ENCODE measurements at places on chromosomes 3 and 15. TPM values are rescaled to one million over a fixed set of nuclear protein-coding genes. Genes with fewer than 3 reads are reported as not detected.
A peak's percentile ranks its signal among the peaks of the same experiment; 100 is the strongest.

GRCh38 chr3:182201456-182202168 lies 489.9 kb downstream of the SOX2 start:
- no peak overlapping the region for H3K27ac ChIP-seq
- H3K4me1 ChIP-seq = no peaks in the 10 kb centered on the region
- no peaks in the 10 kb centered on the region for H3K27me3 ChIP-seq
- no peaks in the 10 kb centered on the region for H3K36me3 ChIP-seq
- no peak for DNase-seq

DNA sequence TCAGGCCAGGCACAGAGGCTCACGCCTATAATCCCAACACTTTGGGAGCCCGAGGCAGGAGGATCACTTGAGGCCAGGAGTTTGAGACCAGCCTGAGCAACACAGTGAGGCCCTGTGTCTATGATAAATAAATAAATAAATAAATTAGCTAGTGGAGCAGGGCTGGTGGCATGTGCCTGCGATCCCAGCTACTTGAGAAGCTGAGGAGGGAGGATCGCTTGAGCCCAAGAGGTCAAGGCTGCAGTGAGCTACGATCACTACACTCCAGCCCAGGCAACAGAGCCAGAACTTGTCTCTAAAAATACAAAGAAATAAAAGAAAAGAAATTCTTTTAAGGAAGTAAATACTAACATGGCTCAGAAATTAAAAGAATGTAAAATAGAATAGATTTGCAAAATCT lies 91.8 kb downstream of the LIPC start:
- peaks cover 23% of the 10 kb centered on the region for H3K4me1 ChIP-seq
- H3K4me3 ChIP-seq = no peak overlapping the region
- H3K27ac ChIP-seq = no peak overlapping the region

GRCh38 chr15:40066589-40066988 lies 27.6 kb upstream of the SRP14 start:
- H3K36me3 ChIP-seq = no peaks in the 10 kb centered on the region
- DNase-seq = no peak
- H3K27ac ChIP-seq = no peak overlapping the region
- H3K4me1 ChIP-seq = no peaks in the 10 kb centered on the region
- no peaks in the 10 kb centered on the region for H3K27me3 ChIP-seq
- H3K4me3 ChIP-seq = no peak overlapping the region

DNA sequence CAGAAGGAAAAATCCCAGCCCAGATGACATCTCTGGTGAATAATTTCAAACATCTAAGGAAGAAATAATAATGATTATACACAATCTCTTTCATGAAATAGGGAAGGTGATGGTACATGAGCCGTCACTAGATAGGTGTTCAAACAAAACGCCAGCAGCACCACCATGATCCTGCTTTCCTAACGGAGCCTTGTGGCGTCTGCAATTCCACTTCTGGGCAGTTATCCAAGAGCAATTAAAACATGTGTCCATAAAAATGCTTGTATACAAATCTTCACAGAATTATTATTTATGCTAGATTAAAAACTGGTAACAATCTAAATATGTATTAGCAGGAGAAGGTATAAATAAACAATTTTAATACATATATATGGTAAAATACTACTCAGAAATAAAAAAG lies 33.7 kb downstream of the RTP4 start:
- H3K27ac ChIP-seq = no peak overlapping the region
- H3K4me1 ChIP-seq = peaks cover 9% of the 10 kb centered on the region

GRCh38 chr3:182027366-182027765 lies 315.6 kb downstream of the SOX2 start:
- DNase-seq = peak; percentile 4
- H3K4me3 ChIP-seq = no peak overlapping the region
- no peak overlapping the region for H3K27ac ChIP-seq
- H3K36me3 ChIP-seq = no peaks in the 10 kb centered on the region
- no peaks in the 10 kb centered on the region for H3K27me3 ChIP-seq

The CCDC33 gene
- total RNA-seq = not detected

The LRRIQ4 gene
- total RNA-seq = not detected

The FGF12 gene
- total RNA-seq = 0.09 TPM

The DUOXA2 gene
- not detected for total RNA-seq

The ATXN7 gene
- total RNA-seq = 29.2 TPM

The LRRN1 gene
- total RNA-seq = 1.2 TPM

The NTRK3 gene
- not detected for total RNA-seq

The HDAC11 gene
- 8.7 TPM for total RNA-seq

Data from MCF 10A (cell line).